ENCODE measurements at places on chromosomes 2 and 18. TPM values are rescaled to one million over a fixed set of nuclear protein-coding genes. Genes with fewer than 3 reads are reported as not detected.

ASTL gene
- not detected for total RNA-seq

TAF4B gene
- 5.3 TPM for total RNA-seq

SERPINE2 gene
- total RNA-seq, result 44.6 TPM

NT5C1B gene
- not detected for total RNA-seq

IL36RN gene
- total RNA-seq, result 5.6 TPM

HK2 gene
- total RNA-seq, result 68.1 TPM

DYSF gene
- total RNA-seq, result 100 TPM

MCM6 gene
- total RNA-seq, result 20.2 TPM

SLC9A2 gene
- 2.4 TPM for total RNA-seq

DAW1 gene
- not detected for total RNA-seq

RELCH gene
- total RNA-seq, result 47.2 TPM

GRCh38 chr18:37391698-37392548 is 173.7 kb downstream of the CELF4 start:
- no peak for DNase-seq

GRCh38 chr18:46794607-46795006 is 37.8 kb upstream of the ST8SIA5 start:
- no peak for DNase-seq

GRCh38 chr2:64939332-64939917 is 49.8 kb upstream of the SLC1A4 start:
- no peak for DNase-seq

GRCh38 chr2:210392469-210392881 is 77.5 kb upstream of the MYL1 start:
- peak; percentile 93 for DNase-seq

GRCh38 chr2:170812710-170813600 is 3.7 kb upstream of the GAD1 start:
- DNase-seq, result peak; percentile 93

GRCh38 chr2:201040867-201041628 is 30.4 kb downstream of the HYCC2 start:
- no peak for DNase-seq

DNA sequence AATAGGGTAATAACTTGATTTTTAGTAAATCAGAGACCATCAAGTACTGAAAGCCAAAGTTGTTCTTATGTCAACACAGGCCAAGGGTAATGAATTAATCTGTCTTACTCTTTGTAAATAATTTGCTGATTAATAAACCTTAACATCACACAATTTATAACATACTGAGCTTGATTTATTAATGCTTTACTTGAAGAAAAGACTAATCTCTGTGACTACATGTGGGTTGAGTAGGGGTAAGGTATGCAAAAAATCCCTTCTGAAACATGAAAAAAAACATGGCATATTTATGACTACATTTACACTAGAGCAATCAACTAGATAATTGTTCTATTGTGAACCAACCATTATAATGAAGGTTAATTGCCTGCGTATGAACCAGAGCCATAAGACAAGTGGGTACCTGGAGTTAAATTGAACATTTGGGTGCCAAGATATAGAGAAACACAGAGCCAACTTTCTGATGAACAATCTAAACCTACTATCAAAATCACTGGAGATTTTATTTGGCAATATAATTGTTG is 67.7 kb upstream of the GRB14 start:
- DNase-seq, result no peak

- no peak for DNase-seq
These were observed 8.6 kb downstream of the RUFY4 start for GRCh38 chr2:218077464-218078216.

DNA sequence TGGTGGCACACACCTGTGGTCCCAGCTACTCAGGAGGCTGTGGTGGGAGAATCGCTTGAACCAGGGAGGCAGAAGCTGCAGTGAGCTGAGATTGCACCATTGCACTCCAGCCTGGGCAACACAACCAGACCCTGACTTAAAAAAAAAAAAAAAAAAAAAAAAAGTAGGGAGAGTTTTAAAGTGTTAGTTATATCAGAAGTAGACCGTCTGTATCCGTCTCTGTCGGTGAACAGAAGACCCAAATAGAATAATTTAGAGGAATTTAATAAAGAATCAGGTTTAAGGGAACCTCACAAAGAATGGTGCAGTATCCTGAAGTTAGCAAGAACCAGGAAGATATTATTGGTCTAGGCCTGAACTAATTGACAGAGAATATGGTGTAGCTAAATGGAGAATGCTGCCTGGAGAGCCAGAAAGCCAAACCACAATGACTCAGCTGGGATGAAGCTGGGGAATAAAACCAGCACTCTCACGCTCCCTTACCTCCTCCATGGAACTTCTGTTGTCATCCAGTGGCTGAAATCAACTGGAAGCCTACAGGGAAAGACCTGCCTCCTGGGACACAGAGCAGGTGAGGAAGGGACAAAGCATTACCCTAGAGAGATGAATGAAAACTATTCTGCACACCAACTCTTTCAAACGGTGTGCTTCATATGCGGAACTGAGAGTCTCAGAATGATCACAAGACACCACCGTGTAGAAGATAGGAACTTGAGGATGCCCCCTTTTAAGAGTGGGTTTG is 39.1 kb upstream of the PLEKHM3 start:
- DNase-seq, result no peak

DNA sequence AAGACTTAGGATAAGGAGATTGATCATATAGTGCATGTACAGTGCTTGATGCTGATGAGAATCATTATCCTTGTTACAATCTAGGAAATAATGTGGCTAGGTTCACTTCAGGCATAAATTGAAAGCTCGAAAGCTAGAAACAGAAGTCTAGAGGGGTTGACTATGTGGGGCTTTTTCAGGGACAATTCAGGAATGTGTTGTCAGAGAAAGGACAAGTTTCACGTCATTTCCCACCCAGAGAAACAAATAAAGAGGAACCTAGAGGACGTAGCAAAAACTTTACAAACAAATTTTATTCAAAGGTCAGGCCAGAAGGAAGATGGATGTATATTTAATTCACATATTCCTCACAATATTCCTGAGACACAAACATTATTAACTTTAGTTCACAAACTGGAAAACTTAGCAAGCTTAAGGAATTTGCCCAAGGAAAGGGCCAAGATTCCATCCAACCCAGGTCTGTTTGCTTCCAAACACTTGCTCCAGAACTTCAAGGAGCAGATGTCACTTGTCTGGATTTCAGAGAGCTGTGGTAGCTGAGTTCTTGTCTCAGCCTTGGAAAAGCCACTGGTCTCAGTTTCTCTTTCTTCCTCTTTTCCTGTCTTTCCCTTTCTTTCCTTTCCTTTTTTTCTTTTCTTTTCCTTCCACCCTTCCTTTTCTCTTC is 7.4 kb downstream of the CYRIA start:
- no peak for DNase-seq

GRCh38 chr2:65765376-65765775 is 333.0 kb upstream of the SPRED2 start:
- no peak for DNase-seq

DNA sequence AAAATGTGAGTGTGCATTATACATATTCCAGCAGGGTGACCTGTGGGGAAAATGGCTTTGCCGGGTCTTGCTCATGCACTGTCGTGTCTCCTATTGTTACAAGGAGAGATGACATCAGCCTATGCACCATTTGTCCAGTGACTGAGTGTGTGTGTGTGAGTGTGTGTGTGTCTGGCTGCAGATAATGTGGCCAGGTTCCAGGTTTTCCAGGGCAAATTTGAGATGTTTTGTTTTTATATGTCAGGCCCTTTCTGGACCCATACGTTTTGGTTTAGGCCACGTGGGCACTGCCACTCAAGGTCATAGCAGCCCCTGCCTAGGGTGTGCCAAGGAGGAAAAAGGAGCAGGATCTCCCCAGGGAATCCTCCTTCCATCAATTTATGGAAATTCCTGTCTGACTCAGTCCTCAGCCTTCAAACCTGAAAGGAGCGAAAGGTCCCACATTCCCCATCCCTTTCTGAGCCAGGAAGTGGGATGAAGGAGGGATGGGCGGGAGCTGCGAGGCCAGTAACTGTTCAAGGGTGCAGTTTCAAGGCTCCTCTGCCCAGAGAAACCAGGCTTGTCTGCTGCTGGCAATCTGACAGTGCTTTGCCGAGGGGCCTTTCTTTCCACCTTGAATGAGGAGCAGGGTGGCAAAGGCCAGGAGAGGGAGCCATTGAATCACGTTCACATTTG is 93.0 kb upstream of the SMAD2 start:
- DNase-seq, result peak; percentile 84

DNA sequence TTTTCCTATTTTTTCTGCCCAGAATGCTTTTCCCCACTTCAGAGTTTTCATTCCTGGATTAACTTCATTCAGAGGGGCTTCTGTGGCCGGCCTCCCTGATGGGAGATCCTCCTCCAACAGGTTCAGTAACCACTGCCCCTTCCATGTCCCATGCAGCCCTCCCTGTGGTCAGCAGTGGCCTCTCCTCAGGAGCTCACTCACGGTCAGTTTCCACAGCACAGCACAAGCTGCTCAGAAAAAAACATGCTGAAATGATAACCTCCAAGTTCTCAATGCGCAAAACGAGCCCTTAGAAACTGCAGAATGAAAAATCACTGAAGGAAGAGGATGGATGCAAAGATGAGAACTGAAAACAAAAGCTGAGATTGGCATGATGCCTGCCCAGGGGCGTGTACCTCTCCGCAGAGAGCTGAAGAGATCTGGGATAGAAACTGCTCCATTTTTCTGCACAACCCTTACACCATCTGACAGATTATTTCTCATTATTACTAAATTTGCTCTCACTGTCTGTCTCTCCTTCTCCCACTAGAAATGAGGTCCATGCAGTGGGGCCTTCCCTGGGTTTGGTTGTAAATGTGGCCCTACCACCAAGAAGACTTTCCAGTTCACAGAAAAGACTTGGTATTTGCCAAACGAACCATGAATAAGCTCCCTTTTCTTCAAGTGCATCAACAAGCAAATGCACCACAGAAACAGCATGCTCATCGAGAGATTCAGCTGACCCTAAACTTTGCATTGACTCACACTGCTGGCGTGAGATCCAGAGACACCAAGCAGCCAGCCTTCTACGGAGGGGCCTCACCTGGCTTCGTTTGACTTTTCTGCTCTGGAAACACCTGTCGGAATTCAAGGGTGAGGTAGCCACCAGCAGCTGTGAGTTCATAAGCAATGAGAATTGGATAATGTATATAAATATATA is 51.5 kb downstream of the TMEM18 start:
- no peak for DNase-seq

DNA sequence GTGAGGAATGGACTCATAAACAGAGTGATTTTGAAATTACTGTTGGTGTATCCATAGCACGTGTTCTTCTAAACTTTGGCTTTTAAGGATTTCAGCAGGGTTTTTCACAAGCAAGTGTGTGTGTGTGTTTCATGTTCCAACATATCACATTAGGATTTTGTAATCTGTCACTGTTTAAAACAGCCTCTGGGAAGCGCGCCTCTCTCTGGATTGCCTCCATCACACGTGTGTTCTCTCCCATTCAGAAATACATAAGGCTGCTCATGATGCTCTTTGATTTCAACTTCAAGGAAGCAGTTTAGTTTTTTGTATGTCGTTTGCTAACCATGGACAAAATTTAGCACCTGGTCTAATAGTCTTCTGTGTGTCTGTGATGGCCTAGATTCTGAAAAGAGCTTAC is 370.4 kb downstream of the MTX2 start:
- no peak for DNase-seq

- no peak for DNase-seq
These were observed 276.6 kb downstream of the MREG start for GRCh38 chr2:215736653-215737290.

GRCh38 chr18:60411715-60412114 is 39.1 kb upstream of the MC4R start:
- no peak for DNase-seq

- DNase-seq, result peak; percentile 5
These were observed 1348.0 kb upstream of the TMEFF2 start for GRCh38 chr2:193542762-193543161.

DNA sequence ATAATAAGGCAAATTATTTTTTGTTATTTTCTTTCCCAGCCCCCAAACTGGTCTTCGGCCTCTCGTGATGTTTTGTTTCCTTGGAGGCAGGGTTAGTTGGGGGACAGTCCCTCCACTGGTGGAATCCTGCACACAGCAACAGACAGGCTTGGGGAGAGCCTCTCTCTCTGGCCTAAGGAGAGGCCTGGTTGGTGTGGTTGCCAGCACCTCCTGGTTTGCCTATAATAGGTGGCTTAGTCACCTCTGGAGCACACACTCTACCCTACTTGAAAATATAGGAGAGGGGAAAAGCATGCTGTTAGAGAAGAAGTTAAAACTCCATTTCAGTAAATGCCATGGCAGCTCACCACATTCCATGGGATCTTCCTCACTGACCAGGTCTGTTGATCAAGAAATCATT is 417.2 kb upstream of the MEIS1 start:
- no peak for DNase-seq

DNA sequence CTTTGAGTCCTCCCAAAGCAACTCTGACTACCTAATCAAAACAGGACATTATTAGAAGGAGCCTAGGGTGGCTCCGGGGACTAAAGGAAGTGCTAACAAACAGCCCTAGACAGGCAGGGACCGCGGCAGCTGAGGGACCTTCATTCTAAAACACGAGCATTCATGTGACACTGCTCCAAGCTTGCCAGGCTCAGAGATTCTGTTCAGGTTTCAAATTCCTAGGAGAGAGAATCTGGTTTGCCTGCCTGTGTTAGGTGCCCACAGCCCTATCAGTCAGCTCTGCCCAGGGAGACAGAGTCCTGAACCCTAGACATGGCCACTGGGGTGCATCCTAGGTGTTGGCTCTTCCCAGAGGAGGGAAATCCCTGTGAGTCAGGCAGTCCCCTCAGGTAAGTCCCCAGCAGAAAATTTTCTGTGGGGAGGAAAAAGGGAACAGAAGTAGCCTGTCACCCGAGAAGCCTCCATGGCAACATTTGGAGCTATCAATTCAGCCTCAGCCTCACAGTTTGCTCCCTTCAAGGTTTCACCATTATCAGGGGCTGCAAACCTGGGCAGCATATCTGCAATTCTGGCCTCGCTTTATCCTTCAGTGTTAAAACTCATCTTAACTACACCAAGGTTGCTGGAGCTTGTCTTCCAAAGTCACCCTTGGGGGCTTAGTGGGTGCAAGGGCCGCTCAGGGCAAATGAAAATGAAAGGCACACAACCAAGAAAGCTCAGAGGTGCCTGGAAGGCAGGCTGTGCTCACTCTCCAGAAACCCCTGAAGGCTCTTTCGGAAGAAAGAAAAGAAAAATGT is 28.6 kb downstream of the PCBP1 start:
- DNase-seq, result peak; percentile 72

GRCh38 chr2:127626175-127626574 is 19.8 kb upstream of the GPR17 start:
- no peak for DNase-seq

DNA sequence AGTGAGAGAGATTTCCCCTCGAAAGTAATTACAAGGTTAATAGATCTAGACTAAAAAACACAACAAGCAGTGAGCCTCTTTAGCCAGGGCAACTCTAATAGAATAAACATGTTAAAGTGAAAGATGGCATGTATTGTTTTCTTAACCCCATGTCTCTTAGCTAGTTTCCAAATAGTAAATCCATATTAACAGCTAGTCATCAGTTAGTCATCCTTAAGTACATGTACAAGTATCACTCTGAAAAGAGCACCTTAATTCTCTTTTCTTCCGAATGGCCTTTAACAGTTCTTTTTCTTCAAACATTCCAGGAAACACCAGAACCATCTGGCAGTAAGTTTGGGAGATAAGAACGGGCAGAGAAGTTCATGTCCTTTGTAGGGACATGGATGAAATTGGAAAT is 1480.0 kb downstream of the LRP1B start:
- no peak for DNase-seq
